ENCODE measurements at places on chromosomes 5 and 9.
A peak's percentile ranks its signal among the peaks of the same experiment; 100 is the strongest.

- DNase-seq = no peak
These were observed 50.1 kb downstream of the PTTG1 start for GRCh38 chr5:160471761-160472160.

DNA sequence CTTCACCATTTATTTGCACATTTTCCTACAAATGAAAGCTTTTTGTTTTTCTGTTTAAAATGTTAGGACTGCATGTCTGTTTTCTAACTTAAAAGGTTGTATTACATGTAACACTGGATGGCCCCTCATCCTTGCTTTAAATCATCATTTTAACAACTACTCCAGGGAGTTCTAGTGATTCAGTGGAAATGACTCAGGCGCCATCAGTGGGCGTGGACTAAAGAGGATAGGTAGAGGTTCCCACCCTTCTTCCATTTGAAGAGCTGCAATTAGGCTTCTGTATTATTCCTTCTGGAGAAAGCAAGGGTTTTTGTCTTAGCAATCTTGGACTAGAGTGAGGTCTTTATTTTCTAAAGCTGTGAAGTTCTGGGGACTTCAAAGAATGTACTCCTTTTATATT, 213.7 kb downstream of the TMEM38B start:
- DNase-seq = no peak

DNA sequence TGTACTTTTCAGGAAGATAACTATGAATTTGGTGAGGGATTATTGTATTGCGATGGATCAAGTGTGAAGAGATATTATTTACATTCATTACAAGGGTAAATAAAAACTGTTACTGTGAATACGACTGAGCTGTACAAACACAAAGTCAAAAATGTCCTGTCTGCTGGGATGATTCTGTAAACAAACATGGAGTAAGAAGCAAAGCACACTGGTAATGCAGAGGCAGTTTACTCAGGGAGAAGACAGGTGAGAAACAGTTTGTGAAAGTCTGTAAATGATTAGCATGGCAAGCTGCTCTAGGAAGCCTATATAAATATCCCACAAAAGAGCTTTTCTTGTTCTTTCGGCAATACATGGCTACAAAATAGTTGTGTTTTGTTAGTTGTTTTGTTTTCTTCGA, 115.4 kb upstream of the GNA14 start:
- DNase-seq = no peak

GRCh38 chr5:97162045-97162444, 19.6 kb upstream of the LIX1 start:
- peak; percentile 13 for DNase-seq

DNA sequence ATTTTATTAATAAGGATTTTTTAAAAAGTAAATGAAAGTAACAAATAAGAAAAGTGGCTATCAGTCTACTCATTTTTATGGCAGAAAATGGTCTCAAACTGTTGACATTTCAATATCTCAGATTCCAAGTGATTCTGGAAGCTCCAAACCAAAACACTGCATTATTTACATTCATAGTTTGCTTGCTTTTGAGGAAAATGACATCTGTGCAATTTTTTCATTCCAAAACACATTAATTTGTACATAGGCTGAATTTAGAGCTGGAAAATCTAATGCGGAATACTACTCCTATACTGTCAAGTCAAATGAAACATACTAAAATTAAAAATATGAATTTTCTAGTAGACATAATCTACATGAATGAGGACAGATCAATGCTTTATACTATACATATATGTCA, 1047.6 kb downstream of the CDH9 start:
- no peak for DNase-seq

- no peak for DNase-seq
These were observed 172.1 kb upstream of the PPP1R2B start for GRCh38 chr5:156677963-156678362.

DNA sequence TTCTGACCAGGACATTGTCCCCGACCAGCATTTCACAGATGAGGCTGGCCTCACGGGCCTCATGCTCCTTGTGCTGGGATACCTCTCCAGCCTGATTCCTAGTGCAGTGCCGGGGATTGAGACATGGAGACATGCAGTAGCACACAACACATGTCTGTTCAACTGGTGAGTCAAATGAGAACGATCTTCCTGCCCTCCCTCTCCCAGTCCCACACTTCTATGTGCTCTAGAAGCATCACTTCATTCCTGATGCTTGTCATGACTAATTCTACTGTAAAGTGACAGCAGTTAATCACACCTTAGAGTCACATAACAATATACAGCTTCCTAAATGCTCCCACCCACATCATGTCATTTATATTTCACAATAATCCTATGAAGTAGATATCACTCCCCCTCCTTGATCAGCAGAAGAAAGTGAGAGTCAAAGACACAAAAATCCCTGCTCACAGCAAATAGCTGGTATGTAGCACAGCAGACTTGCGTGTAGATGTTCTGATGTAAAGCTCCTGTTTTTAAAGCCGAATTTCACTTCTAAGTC, 101.8 kb downstream of the CCDC192 start:
- DNase-seq = no peak

- DNase-seq = no peak
These were observed 169.2 kb upstream of the RGMB start for GRCh38 chr5:98604301-98604700.

DNA sequence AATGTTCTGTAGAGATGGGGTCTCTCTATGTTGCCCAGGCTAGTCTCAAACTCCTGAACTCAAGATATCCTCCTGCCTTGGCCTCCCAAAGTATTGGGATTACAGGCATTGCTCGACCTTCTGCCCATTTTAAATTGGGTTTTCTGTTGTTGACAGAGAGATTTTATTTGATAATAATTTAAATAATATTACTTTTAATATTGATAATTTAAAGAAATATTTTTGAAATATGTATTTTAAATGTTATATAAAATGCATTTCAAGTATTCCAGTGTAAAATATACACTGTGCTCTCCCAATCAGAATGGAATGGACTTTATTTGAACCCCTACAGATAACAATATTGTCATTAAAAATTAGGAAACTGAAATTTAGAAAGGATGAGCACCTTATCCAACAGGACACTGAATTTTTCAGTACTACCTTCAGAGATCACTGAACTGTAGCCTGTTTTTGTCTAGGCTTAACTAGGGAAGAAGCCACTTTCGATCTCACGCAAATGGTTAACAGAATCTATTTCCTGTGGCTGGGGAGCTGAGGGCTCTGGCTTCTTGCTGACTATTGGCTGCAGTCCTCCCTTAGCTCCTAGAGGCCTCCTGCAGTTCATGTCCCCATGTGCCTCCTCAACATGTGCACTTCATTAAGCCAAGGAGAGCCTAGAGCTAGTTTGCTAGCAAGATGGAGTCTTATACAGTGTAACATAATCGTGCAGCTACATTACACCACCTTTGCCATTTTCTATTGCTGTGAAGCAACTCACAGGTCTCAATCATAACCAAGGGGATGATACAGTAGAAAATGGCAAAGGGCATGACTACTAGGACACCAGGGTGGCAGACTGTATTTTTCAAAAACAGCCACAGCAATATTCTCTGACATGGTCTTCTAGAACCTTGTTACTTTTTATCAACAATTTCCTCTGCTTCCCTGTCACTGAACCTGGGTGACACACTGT, 150.0 kb downstream of the CDC42SE2 start:
- no peak for DNase-seq

DNA sequence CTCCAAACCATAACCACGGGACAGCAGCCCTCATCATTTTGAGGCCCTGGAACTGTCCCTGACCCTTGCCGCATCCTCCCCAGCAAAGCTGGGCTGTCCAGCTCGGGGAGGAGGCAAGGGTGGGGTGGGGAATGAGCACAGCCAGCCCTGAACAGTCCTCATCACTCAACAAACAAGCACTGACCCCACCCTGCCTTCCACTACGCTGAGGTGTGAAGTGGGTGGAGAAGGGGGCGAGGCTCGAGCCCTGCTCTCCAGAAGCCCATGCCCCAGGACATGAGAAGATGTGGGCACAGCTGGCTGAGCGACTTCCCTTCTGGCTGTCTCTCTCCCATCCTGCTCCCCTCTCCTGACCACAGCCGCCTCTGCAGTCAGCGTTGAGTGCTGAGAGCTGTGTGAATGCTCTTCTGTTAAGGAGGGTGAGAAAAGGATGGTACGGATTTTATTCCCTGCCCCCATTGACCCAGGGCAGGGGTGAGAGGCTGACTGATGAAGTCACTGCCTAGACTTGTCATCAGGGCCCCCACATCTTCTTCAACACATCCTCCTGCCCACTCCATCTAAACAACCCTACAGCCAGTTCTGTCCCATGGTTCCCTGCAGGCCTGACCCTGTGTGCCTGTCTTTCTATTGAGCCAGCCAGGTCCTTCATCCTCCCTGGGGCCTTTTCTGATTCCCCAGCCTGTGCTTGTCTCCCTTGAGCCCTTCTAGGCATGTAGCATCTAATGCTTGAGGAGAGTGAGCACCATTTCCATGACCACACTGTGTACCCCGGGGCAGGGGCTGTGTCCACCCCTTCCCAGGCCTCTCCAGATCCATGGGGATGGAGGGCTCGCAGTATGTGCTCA, 276.0 kb downstream of the FSTL4 start:
- no peak for DNase-seq

GRCh38 chr9:91156451-91157234, 205.1 kb downstream of the AUH start:
- DNase-seq = no peak

Measured in stimulated activated naive B cell treated with anti-CD40 and anti-IgM and Interleukin-4, amounts not matched to agents 10 μg/mL and 1 μg/mL and 100 μg/mL, for 72 hours (primary cell).